Amniotic epithelial cell (primary cell): ENCODE measurements at places on chromosomes 3 and 15.

DNA sequence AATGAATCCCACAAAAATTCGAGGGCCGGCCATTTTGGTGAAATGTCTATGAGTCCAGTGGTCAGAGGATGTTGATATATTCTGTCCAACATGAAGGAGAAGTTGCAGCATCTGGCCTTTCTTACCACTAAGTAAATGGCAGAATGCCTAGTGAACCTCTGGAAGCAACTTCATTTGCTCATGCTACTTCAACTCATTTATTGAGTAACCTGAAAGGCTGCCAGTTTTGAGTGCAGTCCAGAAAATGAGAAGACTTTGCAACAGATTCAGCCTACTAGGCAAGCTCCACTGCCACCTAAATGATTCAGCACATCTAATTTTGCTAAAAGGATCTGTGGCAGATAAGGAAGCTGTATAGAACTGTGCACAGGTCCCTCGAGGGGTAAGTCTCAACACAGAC is 265.0 kb downstream of the OPA1 start:
- DNase-seq = peak; percentile 99

- DNase-seq = no peak
Observed at GRCh38 chr3:17075907-17076306, 191.2 kb downstream of the PLCL2 start.

GRCh38 chr3:122003112-122003511 is 18.9 kb downstream of the ILDR1 start:
- peak; percentile 59 for DNase-seq

GRCh38 chr15:34119291-34119690 is 17.4 kb downstream of the PGBD4 start:
- peak; percentile 51 for DNase-seq

GRCh38 chr15:47718497-47719437 is 1.5 kb downstream of the SEMA6D start:
- DNase-seq = no peak

- peak; percentile 88 for DNase-seq
Observed at GRCh38 chr15:67175643-67176071, 78.8 kb downstream of the AAGAB start.

DNA sequence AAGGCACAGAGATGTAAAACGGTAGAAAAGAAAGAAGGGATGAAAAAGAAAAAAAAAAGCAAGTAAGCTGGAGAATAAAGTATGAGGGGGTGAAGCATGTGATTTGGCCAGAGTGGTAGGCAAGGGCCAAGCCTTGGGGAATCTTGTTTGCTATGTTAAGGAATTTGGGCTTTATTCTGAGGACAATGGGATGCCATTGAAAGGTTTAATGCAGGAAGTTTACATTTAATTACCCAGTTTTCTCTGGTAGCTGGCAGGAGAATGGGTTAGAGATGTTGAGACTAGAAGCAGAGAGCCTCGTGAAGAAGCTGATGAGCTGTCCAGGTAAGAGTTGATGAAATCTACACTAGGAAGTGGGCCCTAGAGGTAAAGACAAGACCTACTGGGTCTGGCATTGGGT is 455.9 kb downstream of the PDCD6IP start:
- no peak for DNase-seq

DNA sequence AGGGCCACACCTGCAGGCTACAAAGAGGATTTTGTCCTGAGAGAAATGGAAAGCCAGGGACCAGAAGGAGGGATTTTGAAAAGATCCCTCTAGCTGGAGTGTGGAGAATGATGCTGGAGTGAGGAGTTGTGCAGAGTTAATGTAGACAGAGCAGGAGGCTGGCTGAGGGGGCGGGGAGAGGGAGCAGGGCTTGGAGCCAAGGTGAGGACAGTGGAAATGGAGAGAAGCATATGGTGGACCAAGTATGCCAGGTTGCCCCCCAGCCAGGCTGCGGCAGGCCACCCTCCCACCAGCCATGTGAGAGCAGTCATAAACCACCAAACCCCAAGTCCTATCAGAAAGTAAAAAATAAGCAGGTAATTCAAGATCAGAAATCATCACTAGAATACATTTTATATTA is 14.7 kb downstream of the RARRES1 start:
- no peak for DNase-seq

DNA sequence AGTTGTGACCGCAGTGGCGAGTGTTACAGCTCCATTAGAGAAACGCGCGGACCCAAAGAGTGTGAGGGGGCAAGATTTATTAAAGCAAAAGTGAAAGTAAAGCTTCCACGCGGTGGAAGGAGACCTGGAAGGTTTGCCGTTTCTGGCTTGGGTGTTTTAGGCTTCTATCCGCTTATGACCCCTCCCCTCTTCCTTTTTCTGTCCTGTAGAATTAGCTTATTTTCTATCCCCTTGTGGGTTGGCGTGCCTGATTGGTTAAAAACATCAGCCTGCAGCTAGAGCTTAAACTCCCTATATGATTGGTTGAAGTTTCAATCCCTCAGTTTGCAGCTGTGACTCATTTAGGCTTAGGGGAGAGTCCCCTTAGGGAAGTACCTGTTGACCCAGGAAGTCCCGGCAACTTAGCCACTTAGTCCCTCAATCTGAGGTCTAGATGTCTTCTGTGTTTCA is 39.6 kb downstream of the C3orf38 start:
- no peak for DNase-seq

- DNase-seq = no peak
Observed at GRCh38 chr15:42087926-42088800, 6.2 kb downstream of the PLA2G4D start.

GRCh38 chr15:33343275-33343674 is 32.5 kb downstream of the RYR3 start:
- no peak for DNase-seq

GRCh38 chr15:68781766-68782588 is 38.7 kb downstream of the ANP32A start:
- DNase-seq = no peak

- peak; percentile 73 for DNase-seq
Observed at GRCh38 chr15:35289024-35289617, 204.0 kb upstream of the NANOGP8 start.

DNA sequence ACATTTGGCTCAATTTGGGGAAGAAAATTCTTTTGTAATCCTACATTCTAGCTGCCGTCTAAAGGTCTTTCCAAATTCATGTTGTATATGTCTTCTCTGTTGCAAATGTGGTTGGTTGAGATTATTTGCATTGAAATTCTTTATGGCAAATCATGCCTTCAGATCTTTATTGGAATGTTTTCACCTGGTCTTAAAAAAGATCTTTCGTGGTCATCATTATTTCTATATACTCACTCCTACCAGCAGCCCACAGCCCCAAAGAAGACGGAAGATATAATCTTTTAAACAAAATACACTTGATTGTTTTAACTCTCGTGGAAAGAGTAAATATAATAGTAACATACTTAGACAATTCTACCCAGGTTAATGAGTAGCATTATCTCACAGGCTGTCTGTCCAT is 41.5 kb upstream of the PPARG start:
- no peak for DNase-seq

GRCh38 chr3:119311081-119311925 is 17.1 kb downstream of the ARHGAP31 start:
- peak; percentile 90 for DNase-seq

DNA sequence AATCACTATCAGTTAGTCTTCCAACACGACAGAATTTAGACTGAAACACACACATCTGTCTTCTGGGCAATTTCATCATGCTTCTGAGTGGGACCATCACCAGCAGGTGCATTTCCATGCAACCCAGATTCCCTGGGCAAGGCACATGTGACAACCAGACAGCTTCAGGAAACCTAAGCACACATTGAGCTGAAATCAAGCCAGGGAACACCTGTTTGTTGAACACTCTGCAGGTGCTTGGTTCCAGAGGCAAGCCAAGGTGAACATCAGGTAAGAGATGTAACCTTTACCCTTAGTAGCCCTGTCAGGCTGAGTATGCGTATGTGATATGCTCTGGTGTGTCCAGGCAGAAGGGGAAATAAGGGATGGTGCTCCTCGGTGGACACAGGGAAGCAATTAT is 3.3 kb upstream of the PSMD2 start:
- DNase-seq = no peak

GRCh38 chr15:63389902-63390670 is 8.4 kb upstream of the CA12 start:
- no peak for DNase-seq

GRCh38 chr3:147391781-147392624 is 14.3 kb downstream of the ZIC4 start:
- no peak for DNase-seq
